A172 (cell line): ENCODE measurements at places on chromosomes 16 and 17.
A peak's percentile ranks its signal among the peaks of the same experiment; 100 is the strongest.

- peak; percentile 83 for DNase-seq
Measured at GRCh38 chr17:8359769-8360168, 16.7 kb downstream of the KRABD2 start.

- DNase-seq, result peak; percentile 30
Measured at GRCh38 chr16:54503011-54503855, 216.6 kb upstream of the IRX3 start.

DNA sequence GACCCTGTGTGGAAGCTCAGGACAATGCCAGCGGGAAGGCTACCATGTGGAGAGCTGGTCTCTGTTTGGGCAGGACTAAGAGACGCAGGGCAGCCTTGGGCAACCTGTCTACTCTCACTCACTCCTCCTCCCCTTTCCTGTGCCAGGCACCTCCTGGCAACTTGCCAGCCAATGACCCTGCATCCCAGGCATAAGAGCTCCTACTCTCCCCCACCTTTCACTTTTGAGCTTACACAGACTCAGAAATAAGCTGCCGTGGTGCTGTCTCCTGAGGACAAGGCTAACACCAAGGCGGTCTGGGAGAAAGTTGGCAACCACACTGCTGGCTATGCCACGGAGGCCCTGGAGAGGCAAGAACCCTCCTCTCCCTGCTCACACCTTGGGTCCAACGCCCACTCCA, 2.6 kb downstream of the HBM start:
- DNase-seq, result no peak

DNA sequence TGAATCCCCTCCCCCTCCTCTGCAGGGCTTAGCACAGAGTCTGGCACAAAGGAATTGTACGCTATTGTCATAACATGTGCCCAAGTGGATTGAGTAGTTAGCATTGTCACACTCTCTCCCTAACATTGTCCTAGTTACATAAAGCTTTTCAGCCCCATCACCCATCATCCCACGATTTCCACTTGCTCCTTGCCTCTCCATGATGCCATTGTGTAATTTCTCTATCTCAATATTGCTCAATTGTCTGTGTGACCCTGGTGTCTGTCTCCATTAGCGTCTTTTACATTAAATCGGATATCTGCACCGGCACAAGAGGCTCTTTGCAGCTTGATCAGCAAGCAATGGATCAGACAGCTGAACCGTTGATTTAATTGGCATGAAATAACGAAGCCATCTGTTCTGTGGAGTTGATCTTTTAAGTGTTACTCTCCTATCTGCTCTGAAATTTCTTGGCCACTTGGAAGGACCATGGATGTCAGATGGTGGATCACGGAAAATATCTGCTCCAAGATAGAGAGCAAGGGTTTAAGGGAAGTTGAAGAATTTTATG, 77.0 kb upstream of the HS3ST4 start:
- no peak for DNase-seq

DNA sequence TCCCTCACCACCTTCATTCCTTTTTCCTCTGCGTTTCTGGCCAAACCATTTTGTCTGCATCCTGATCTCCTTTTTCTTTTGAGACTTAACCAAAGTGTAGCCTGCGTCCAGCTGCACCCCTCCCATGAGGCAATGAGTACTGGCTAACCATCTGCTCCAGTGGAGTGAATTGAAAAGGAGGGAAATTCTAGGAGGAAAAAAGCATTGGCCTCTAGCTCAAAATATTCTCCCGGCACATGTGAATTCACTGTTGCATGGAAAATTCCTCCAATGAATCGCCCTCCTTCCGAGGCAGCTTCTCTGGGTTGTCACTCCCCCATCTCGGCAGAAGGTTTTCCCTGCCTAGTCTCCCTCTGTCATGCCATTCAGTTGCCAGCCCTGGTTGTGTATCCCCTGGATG, 5.6 kb downstream of the RAP1GAP2 start:
- no peak for DNase-seq

GRCh38 chr16:78216166-78216745, 116.8 kb downstream of the WWOX start:
- no peak for DNase-seq

- no peak for DNase-seq
Measured at GRCh38 chr16:27228045-27228444, 24.7 kb downstream of the KDM8 start.

- DNase-seq, result no peak
Measured at GRCh38 chr17:27748360-27748825, 51.9 kb downstream of the NOS2 start.

GRCh38 chr16:83134638-83135037, 507.9 kb downstream of the CDH13 start:
- no peak for DNase-seq

GRCh38 chr17:78118801-78119241, 9.7 kb downstream of the TMC6 start:
- DNase-seq, result no peak

DNA sequence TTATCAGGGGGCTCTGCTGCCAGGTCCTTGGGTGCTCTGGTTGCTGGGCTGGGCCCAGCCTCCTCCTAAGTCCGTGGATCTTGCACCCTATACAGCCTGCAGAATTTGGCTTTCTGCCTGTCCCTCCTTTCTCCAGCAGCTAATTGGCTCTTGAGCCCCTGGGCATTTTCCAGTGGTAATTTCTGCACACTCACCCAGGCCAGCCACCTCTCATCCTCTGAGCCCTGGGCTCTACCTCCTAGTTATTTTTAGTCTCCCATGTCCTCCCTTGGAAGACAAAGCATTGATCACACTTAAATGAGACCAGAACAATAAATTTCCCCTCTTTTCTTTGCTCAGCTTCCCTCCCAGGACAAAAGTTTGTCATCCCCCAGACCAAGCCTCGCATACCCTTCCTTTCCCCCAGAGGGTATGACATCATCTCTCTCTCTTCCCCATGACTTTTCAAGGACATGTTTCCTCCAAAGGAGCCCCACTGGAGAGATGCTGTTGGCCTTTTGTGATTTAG, 38.1 kb downstream of the C17orf75 start:
- DNase-seq, result no peak

DNA sequence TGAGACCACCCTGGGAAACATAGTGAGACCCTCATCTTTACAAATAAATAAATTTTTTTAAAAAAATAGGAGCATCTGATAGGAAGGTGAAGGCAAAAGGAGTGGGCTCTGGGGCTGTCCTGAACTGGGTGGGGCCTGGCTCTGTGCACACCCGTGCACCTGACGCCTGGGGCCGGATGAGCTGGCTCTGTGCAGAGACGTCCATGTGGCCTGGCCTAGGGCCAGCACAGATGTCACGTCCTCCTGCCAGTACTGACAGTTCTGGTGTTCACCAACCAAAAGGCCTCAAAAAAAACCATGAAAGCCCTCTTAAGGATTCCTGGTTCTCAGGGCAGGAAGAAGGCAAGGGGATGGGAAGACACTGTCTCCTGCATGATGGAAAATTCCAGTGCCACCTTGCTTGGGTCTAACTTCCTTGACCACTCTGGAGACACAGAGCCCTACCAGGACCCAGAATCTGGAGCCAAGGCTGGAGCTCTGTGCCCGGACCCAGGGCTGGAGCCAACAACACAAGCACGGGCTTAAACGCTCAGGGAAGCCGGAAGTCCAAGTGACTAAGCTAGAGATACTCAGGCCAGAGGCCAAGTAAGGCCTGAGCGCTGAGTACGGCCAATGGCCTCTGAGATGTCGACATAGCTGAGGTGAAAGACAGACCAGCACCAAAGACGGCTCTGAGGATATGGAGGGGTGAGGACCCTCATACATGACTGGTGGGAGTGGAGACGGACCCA, 32.9 kb downstream of the COPRS start:
- peak; percentile 50 for DNase-seq

DNA sequence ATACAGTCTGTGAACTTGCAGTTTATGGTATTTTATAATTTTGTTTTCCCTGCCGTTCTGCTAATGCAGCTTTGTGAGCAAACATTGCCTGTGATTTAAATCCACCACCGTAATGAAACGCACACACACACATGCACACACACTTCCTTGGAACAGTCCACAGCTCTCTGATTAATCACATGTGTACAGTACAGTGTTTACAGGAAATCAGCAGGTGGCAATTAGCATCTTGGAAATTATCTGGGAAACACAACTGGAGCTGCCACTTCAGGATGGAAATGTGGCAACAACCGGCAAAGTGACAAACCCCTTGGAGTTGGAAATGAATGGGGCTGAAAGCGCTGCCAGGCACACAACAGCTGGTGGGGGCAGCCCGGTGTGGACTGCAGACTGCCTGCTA, 12.9 kb upstream of the ZKSCAN2 start:
- no peak for DNase-seq

DNA sequence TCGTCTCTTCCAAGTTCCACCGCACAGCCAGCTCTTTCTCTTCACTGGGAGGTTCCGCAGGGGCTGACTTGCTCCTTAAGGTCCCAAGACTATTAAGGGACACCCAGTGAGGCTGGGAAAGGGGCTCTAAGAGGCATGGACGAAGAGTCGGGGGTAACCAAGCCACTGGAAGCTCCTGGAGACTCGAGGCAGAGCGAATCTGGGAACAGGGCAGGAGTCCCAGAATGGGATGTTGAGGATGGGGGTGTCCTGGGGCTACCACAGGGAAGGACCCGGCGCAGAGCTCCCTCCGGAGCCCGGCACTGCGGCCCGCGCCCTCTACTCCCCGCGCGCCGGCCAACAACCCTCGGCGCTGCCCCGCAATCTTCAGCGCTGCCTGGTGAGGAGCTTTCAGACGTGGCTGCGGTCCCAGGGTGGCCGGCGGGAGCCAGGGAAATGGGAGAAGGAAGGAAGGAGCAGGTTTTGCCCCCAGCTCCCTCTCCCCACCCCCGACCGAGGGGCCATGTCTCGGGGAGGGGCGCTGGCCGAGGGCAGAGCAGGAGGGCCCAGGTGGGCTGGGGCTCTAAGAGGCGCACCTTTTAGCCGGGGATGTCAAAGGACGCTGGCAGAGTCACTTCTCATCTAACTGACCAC, 581 bp downstream of the CHST5 start:
- no peak for DNase-seq

- DNase-seq, result no peak
Measured at GRCh38 chr17:40962059-40962561, 4.6 kb downstream of the KRT39 start.

GRCh38 chr17:8248751-8249607, at the start of gene PFAS:
Gene PFAS (plus strand): TSS chr17:8249289. CDS start chr17:8253938, 4,649 bp downstream.
- peak; percentile 90 for DNase-seq
